ENCODE measurements at places on chromosomes 13 and 19. TPM values are rescaled to one million over a fixed set of nuclear protein-coding genes. Genes with fewer than 3 reads are reported as not detected.

- H3K4me3 ChIP-seq: no peak overlapping the region
- no peaks in the 10 kb centered on the region for H3K36me3 ChIP-seq
- no peak overlapping the region for H3K27ac ChIP-seq
- peaks cover 7% of the 10 kb centered on the region for H3K4me1 ChIP-seq
- no peak for DNase-seq
These were observed 193.2 kb upstream of the UBL3 start for GRCh38 chr13:30043631-30043925.

GRCh38 chr13:113124211-113124970, 1.8 kb downstream of the F10 start:
- no peak overlapping the region for H3K27ac ChIP-seq
- no peaks in the 10 kb centered on the region for H3K27me3 ChIP-seq
- H3K36me3 ChIP-seq: no peaks in the 10 kb centered on the region
- no peak overlapping the region for H3K4me3 ChIP-seq

DNA sequence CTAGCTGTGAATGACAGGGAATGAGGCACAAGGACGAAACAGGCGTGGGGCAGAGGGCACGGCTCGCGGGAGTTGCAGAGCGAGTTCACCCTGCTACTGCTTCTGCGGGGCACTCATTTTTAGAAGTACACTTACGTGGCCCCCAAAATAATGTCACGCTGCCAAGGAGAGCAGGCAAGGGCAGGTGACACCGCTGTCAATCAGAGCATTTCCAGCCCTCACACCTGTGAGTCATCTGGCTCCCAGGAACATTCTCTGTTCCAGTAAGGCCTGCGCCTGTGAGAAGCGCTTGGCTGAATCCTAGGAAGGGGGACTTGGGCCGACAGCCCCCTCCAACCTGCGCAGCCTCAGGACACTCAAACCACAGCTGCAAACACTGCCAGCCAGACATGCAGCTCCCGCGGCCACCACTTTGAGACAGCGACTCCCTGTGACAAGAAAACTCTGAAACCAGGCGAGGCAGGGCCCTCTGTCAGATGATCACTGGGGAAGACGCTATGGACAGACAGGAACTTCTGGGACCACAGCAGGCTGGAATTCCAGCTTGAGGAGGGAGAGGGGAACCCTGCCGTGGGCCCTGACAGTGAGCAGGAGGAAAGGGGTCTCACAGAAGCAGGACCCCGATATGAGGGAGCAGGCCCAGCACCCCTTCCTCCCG, 12.7 kb downstream of the DOT1L start:
- H3K27ac ChIP-seq: no peak overlapping the region
- H3K27me3 ChIP-seq: no peaks in the 10 kb centered on the region
- H3K4me1 ChIP-seq: peaks cover 3% of the 10 kb centered on the region
- no peak overlapping the region for H3K4me3 ChIP-seq

Gene COG3
- total RNA-seq: 26.2 TPM

DNA sequence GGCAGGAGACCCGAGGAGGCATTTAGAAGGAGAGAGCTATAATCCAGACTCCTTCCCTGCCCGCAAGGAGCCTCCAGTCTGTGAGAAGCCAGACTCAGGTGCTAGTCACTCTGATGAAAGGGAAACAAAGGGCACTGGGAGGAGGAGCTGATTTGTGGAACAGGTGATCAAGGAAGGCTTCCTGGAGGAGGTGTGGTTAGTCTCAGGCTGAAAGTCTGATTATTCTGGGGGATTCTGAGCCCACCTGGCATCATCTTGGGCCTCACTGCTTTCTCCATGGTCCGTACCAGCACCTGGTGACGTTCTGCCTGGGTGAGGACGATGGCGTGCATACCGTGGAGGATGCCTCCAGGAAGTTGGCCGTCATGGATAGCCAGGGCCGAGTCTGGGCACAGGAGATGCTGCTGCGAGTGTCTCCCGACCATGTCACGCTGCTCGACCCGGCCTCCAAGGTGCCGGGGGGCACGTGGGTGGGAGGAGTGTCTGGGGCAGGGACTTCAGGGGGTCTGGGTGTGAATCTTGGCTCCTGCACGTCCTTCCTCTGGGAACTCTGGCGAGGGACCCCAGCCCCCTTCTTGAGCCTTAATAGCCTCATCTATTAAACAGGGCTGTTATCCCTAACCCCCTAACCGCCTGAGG, 3.9 kb downstream of the EPS8L1 start:
- H3K4me1 ChIP-seq: no peaks in the 10 kb centered on the region
- H3K36me3 ChIP-seq: no peaks in the 10 kb centered on the region
- no peak for DNase-seq
- H3K27me3 ChIP-seq: peaks cover 93% of the 10 kb centered on the region
- H3K4me3 ChIP-seq: peak overlapping the region; percentile 50
- no peak overlapping the region for H3K27ac ChIP-seq

Data from neural progenitor cell (in vitro differentiated cells).